Activated CD4-positive, CD25-positive, alpha-beta regulatory T cell (primary cell): ENCODE measurements at places on chromosomes 7 and 10.

- DNase-seq: no peak
Measured at GRCh38 chr7:45349090-45349489, 191.5 kb downstream of the RAMP3 start.

- no peak for DNase-seq
Measured at GRCh38 chr10:62043421-62044021, 142.0 kb downstream of the ARID5B start.

- no peak for DNase-seq
Measured at GRCh38 chr10:73359492-73359891, 828 bp upstream of the CFAP70 start.

DNA sequence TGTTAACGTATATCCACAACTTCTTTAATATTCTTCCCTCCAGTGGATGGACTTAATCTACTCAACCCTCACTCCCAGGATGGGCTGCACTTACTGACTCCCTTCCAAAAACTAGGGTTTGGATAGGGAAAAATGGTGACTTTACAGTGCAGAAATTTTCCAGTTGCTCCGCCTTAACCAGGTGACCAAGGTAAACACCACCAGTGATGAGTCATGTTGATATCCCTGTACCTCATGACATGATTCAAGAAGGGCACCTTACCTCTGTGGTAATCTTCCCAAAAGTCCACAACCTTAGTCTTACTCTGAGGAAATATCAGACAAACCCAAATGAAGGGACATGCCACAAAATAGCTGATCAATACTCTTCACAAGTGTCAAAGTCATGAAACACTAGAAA is 3.5 kb upstream of the GSTK1 start:
- DNase-seq: no peak

GRCh38 chr7:101838837-101839483 is 21.5 kb downstream of the CUX1 start:
- no peak for DNase-seq

DNA sequence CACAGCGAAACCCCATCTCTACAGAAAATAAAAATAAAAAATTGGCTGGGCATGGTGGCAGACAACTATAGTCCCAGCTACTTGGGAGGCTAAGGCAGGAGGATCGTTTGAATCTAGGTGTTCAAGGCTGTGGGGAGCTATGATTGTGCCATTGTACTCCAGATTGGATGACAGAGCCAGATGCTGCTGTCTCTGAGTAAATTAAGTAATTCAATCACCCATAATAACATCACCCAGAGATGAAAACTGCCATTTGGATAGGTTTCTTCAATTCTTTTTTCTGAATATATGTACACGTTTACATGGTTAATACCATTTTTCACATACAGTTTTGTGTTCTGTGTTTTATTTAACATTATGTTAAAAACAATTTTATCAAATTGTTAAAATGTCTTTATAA is 79.3 kb downstream of the WIPF3 start:
- DNase-seq: no peak

- no peak for DNase-seq
Measured at GRCh38 chr10:116382290-116382689, 45.4 kb upstream of the PNLIPRP3 start.

DNA sequence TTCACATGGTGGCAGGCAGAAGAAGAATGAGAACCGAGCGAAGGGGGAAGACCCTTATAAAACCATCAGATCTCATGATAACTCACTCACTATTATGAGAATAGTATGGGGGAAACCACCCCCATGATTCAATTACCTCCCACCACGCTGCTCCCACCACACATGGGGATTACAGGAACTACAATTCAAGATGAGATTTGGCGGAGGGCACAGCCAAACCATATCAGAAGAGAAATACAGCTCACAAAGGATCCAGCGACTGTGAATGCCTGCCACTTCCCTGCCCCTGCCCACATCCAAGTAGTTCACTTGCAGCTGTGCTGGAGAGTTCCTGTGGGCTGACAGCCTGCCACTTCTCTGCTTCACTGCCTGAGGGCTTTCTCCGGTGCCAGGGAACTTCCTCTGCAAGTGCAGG is 148.7 kb downstream of the C7orf25 start:
- DNase-seq: no peak

DNA sequence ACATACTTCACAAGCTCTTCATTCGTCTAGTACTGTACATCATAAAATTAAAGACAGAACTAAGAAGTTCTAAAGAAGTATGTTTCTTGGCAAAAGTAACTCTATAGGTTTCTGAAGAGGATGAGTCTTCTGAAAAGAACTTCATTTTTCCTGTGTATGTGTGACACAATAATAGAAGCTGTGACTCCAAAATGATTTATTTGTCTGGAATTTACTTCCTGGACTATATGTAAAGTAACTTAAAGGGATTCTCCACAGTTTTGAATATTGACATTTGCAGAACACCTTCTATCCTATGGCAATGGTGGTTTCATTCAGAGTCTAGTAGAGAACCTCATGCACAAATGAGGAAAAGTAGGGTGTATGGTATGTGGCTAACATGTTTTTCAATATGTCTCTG is 19.8 kb upstream of the CLDN12 start:
- DNase-seq: no peak

DNA sequence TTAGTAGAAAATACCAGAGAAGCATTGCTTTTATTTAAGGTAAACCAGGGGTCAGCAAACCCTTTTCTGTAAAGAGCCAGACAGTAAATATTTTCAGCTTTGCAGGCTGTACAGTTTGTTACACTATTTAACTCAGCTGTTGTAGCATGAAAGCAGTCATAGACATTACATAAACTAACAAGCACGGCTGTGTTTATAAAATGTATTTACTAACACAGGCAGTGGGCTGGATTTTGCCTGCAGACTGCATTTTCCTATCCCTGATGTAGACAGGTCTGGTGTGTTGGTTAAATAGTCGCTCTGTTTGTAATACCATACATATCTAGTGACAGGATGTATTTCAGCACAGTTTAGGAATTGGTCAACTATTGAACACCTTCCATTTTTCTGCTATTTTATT is 129.3 kb downstream of the ST7 start:
- no peak for DNase-seq

GRCh38 chr7:127251036-127251464 is 1.7 kb downstream of the GRM8 start:
- no peak for DNase-seq

DNA sequence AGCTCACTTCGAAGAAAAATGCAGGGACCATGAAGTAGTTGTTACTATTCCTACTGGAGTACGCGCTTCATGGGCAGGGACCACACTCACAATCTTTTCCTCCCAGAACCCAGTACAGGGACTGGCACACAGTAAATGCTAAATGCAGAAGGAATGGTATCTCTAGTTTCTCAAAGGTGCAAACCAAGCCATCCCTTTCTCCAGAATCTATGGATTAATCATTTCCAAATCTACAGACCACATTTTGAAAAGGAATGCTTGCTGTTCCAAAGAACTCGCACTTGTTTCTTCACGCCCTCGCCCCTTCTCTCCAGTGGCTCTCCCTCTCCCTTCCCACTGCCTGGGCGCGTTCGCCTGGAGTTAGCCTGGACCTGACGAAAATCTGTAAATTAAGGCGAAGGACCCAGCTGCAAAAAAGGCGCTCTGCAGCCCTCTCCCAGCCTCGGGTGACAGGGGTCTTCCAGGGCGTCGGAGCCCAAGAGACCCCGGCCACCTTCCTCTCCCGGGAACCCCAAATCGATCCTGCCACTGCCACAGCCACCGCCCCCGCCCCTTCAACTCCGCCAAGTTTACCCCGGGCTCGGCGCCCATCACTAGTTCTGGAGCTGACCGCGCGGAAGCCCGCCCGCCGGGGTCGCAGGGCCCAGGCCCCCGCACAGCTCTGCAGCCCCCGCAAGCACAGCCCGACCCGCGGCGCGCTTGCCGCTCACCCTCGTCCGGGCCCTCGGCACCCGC is 527 bp downstream of the PDIA4 start:
- DNase-seq: no peak

DNA sequence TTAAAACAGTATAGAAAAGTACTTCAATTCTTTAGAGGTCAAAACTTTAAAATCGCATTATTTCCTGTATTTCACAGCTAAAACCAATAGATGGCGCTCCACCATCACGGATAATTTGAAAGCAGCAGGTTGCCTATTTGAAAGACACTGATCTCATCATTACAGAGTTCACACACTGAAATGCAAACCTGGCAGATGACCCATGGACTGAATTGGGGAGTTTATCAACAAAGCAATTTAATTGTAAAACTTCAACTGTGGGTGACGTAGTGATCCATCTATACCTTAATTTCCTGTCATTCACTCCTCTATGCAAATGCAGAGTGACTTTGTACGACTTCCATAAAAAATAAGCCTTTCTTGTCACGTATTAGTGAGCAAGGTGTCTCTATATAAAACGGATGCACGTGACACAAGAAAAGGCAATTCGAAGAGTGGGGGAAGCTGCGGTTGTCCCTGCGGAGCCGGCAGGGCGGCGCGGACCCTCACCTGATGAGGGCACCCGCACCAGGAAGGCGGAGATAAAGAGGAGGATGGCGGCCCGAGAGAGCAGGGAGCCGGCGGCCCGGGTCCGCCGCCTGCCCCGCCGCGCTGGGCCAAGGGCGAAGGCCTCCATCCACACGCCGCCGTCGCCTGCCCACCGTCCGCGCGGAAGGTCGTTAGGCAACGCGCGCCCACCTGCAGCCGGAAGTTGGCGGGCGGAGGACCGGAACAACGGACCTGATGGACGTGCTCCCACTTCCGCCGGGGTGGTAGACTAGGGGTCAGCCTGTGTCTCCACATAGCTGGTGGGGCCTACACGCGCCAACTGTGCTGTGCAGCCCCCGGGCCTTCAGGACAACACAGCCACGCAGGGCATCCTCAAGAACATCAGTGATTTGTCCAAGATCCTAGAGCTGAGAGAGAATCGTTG is at the start of gene ZPBP:
ZPBP (minus strand) TSS at position 668 of the 913 bp plus-strand sequence; CDS start at position 616, 52 bp downstream.
- peak; percentile 17 for DNase-seq

DNA sequence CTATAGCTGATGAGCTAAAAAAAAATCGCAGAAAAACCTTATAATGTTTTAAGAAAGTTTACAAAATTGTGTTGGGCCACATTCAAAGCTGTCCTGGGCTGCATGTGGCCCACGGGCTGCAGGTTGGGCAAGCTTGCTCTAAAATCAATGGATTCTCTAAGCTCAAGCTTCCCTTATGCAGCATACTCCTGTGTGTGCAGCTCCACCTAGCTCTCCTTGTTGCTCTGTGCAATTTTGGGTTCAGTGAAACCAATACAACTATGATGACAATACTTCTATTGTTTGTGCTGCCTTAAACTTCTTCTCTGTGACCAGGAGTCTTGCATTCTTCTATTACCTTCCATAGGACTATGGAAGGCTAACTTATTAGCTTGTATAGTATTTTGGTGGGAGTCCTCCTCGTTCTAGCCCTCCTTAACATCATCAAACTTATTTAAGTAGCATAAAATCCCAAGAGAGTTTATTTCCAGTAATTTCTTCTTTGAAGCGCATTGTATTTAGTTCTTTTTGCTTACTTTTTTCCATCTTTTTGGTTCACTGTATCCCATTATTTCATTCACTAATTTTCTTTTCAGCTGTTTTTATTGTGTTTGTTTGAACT is 170.9 kb upstream of the SMIM30 start:
- no peak for DNase-seq

DNA sequence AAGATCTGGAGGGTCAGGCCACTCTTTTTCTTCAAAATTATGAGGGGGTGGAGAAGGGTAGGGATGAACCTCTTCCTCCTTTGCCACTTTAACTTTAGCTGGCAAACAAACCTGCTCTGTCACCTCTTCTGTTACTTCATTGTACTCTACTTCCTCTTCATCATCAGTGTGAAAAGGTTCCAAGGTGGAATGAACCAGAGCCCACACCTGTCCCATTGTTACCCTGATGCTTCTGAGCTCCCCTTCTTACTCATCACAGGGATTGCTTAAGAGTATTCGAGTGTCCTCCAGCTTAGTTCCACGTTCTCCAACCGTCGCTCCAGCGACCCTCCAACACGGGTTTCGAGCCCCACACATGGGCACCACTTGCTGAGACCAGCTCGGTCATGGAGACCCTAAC is 5.2 kb downstream of the MRPS24 start:
- no peak for DNase-seq

DNA sequence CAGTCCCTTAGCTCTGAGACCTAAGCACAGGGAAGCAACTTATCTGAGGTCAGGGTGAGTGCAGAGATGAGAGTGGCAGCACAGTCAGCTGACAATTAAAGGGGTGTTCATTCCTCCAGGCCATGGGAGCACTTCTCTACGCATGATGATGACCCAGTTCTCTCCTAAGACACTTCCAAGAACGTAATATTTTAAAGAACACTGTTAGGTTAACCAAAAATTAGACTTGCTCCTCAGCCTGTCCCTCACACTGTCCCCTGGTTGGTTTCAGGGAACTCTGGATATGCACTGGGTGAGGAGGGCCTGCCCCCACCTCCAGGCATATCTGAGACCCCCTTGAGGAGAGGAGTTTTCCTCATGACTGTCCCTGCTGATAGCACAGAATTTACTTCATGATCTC is 767.5 kb downstream of the GRID1 start:
- DNase-seq: no peak

DNA sequence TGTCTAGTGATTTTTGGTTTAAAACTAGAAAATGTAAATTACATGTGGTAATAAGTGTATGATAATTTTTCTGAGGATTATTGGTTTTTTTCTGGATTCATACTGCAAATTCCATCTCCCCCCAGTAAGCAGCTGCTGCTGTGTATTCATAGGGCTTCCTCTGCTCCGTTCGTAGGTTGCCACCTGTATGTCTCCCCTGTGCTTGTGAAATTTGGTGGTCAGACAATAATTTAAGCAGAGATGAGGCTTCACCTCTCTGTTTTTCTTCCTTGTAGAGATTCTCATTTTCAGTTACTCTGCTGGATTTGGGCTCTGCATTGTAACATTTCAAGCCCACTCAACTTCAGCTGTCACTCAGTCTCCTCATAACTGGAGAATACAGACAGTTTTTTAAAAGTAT is 50.9 kb downstream of the FOXI2 start:
- no peak for DNase-seq

DNA sequence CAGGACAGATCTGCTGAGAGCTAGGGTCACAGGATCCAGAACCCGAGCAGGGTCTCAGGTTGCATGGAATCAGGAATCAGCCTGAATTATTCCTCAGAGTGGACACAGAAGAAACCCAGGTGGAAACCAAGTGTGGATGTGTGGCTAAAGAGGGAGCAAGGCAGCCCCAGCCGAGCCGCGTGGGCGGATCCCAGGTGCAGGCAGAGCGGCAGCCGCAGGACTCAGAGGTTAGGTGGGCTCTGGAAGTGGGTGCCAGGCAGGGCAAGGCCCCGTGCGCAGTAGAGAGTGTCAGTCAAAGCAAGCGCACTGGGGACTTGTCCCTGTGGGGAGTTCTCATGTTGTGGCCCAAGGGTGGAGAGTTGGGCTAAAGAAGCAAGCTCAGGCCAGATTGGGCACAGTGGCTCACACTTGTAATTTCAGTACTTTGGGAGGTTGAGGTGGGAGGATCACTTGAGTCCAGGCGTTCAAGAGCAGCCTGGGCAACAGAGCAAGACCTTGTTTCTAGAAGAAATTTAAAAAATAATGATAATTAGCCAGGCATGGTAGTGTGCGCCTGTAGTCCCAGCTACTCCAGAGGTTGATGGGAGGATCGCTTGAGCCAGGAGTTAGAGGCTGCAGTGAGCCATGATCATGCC is 125.9 kb downstream of the CUL2 start:
- DNase-seq: no peak

DNA sequence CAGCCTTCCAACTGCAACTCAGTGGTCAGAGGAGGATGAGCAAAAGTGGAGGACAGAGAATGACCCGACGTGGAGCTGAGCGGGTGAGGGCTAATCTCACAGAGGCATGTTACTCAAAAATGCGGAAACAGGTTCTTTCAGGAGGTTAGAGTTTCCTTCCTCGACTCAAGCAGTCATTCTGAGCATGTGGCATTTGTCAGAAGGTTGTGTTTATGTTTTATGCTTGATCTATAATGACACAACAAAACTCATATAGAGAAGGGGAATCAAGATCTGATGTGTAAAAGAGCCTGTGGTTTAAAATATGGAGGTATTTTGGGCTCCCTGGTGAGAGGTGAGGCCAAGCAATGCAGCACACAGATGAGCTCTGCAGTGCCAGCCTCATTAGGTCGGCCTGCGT is 311.4 kb downstream of the ADARB2 start:
- no peak for DNase-seq
